ENCODE measurements at places on chromosomes 2 and 18.

- no peak for DNase-seq
These were observed 231.5 kb downstream of the PRKCE start for GRCh38 chr2:45882707-45883602.

- no peak for DNase-seq
These were observed 206.5 kb downstream of the PRKCE start for GRCh38 chr2:45857867-45858520.

DNA sequence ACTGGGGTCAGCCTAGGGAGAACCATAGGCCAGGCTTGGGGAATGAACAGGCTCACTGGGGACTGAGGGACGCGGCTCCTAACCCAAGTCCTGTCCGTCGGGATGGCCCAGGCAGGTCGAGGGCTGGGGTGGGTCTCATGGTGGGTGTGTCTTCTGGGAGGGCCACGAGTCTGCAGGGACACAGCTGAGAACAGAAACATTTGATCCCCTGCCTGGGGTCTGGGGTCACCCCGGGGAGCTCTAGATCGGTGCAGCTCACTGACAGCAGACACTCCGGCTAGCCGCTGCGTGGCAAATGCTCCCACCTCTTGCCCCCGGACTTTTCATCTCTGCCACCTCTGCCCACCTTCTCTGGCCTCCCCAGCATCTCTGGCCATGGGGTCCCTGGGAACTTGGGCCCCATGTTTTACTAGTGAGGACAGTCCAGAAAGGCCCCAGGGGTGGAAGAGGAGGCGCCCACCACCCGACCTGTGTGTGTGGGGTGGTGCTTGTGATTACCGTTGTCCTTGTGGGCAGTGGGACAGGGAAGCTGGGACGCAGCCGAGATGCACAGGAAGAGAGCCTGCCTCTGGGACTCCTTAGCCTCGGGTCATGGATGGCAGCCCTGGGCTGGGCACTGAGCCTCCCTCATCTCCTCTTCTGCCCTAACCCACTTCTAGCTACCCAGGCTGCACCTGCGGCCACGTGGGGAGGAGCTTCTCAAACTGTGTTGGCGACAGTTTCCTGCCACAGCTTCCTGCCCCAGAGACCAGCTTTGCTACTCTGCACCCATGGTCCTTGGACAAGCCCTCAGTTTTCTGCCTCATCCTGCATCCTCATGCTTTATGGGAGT is 4.9 kb downstream of the ZAP70 start:
- DNase-seq = no peak

DNA sequence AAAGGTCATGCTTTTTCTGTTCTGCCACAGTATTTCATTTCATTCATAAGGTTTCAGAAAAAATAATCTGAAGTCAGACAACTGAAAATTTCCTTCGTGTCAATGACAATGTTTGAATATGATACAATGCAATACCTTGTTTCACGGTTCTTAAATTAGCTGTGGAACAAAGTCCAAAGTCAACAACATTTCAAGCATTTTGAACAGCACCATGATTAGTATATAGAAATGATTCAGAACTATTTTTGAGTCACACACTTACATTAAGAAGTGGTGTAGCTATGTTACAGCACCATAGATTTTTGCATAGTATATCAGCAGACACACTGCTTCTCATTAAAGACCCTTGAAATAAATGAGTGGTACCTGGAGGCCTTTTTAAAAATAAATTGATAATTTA is 178.3 kb upstream of the DSEL start:
- no peak for DNase-seq

DNA sequence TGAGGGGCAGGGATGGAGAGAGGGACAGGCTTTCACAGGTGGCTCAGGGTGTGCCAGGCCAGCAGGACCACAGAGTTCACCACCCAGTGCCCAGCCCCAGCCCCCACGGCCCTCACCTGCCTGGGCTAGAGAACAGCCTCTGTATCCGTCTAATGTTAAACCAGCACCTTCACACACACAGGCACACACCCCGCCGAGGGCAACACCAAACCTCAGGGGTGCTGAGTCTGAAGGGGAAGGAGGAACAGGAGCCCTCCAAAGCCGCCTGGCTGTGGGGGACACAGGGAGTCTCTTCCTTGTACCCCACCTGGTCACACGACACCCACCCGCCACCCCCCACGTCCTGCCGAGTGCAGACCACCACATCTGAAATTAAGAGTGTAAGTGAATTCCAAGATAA is 205.8 kb upstream of the SALL3 start:
- no peak for DNase-seq

DNA sequence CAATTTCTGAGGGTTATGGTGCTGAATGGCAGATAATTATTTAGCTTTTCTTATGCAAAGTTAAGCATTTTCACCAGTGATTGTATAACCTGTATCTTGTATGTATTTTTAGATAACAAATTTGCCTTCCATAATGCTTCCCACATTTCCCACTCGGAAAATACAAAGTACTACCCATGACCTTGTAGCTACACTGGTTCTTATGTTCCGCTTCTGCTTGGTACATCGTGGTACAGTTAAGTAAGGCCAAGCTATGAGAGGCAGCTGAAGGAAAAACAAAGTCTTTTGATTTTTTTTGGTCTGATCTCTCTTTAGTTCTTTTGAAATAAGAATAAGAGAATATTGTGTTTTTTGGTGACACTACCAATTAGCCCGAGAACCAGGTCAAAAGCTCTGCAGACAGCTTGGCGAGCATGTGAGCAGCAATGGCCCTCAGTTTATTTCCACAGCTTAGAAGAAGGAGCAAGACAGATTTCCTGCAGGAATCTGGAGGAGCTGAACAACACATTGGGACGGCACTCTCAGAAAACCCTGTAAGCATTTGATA is 26.8 kb downstream of the SH3YL1 start:
- no peak for DNase-seq

GRCh38 chr2:68769586-68770270 is 35.1 kb downstream of the ARHGAP25 start:
- no peak for DNase-seq

- DNase-seq = no peak
These were observed 106.9 kb downstream of the ROCK1 start for GRCh38 chr18:21004726-21005125.

DNA sequence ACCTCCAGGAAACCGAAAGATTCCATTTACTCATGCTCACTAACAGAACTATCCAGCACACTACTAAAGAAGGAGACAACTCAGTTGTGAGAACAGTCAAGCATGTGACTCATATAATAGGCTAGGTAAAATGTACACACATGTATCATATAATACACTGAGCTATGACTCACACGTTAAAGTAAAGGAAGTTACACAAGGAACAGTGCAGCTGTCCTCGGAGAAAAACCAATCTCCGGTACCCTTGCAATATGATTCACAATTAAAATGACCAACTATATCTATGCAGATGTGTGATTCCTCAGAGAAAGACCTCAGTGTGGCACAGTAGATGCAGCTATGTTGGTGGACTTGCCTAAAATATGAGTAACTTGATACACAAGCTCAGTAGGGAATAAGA is 76.5 kb downstream of the STRN start:
- no peak for DNase-seq

- no peak for DNase-seq
These were observed 255.0 kb downstream of the TXNL1 start for GRCh38 chr18:56383349-56383748.

- DNase-seq = no peak
These were observed 10.0 kb downstream of the SUPT7L start for GRCh38 chr2:27653397-27653796.

GRCh38 chr18:46398625-46399024 is 258.4 kb downstream of the LOXHD1 start:
- no peak for DNase-seq

- DNase-seq = no peak
These were observed 201.6 kb downstream of the ALPK2 start for GRCh38 chr18:58427321-58427720.

- no peak for DNase-seq
These were observed 65.9 kb downstream of the CDH20 start for GRCh38 chr18:61398961-61399705.

DNA sequence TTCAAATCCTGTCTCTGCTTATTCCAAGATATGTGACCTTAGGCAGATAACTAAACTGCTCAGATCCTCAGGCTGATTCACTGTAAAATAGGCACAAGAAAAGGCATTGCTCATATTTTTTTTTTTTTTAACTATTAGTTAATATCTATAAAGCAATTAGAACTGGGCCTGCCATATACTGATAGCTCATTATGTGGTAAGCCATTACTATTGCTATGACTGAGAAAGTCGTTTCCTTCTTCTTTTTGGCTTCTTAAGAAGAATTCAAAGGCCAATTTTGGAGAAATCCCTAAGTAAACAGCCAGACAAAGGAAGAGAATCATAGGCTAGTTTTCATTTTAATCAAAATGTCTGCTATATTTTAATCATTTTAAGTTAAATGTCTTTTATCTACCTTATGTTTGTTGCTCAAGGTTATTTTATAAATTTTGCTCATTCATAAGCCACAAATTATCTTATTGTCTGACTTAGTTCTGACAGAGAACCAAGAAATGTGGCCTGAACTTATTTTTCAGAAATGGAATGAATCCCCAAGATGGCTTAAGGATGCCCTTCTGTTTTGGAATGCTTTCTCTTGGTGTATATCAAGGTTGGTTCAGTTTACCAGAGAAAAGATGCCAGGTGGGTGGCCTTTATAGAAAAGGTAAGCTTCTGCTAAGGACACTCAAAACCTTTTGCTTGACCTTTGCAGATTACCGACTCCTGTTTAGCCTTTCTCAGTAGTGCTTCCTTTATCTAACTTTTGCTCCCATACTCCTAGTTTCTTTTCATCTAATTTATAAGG is 21.3 kb upstream of the VRK2 start:
- DNase-seq = no peak

- DNase-seq = no peak
These were observed 669 bp upstream of the PIKFYVE start for GRCh38 chr2:208265371-208265800.

- DNase-seq = no peak
These were observed 44.3 kb downstream of the TMEM17 start for GRCh38 chr2:62461707-62462106.

GRCh38 chr2:181022652-181023051 is 42.2 kb downstream of the UBE2E3 start:
- DNase-seq = no peak

DNA sequence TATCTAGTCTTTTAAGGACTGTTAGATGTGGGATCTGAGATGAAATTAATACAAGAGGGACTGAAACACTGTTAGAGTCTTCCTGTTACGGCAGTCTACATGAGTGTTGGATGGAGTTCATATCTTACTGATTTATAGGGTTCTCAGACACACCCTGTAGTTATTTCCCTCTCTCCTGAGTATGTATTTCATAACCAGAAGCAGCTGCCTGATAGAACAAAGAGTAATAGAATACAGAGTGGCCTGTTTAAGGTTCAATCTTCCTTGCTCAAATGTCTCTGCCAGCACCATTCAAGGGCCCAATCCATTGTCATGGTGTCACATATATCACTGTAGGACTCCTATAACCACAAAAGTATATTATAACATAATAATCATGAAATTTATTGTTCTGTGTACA is 1229.1 kb upstream of the ACVR2A start:
- peak; percentile 100 for DNase-seq

DNA sequence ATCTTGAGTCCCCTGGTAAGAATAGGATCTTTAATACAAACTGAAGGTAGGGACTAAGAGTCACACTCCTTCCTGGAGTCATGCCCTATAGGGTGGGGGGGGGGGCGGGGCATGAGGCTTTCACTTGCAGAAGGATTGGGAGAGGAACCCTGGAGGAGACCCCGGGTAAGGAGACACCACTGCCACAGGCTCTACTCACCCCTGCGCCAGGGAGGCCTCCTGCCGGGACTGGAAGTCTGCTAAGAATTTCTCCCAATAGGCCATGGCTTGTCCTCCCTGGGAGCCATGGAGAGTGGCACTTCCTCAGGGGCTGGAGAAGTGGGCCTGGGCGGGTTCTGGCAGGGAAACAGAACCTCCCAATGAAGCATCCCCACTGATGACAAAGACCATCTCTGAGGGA is 645.3 kb upstream of the RAB6C start:
- DNase-seq = no peak

- DNase-seq = no peak
These were observed 16.4 kb downstream of the WDR35 start for GRCh38 chr2:19973466-19973865.

DNA sequence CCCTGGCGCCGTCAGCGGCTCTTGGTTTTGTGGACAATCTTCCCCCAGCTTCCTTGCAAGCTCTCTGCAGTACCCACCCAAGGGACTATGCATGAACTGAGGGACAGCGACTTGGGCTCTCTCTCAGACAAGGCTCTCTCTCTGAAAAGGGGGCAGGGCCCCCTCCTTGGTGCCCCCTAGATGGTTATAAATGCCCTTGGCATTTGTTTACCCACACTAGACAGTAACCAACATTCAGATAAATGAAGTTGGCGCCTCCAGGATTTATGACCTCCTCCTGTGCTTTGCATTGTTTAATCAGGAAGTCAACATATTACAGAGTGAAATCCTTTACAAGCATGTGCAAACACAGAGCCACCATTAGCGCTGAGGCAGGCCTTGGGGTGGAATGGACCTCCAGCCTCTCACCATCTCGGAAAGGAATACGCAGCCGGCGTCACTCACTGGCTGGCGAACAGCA is 547.4 kb upstream of the ID2 start:
- no peak for DNase-seq

DNA sequence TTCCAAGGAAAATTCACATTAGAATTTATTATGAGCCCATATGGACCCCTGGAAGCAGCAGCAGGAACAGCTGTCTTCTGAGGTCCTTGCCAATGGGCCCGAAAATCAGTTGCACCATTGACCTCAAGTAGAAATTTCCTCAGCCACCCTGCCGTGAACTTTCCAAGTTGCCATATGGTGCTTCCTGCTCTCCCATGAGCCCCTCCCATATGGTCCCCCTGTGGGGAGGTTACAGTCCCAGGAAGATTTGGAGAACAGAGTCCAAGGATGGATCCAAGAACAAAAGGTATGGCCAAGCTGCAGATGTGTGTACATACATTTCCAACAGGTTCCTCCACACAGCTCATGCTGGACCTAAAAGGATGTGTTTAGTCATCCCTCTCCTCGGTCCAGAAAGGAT is 34.6 kb downstream of the DIPK1C start:
- DNase-seq = no peak

GRCh38 chr2:104856086-104856972 is 2.4 kb downstream of the POU3F3 start:
- no peak for DNase-seq

DNA sequence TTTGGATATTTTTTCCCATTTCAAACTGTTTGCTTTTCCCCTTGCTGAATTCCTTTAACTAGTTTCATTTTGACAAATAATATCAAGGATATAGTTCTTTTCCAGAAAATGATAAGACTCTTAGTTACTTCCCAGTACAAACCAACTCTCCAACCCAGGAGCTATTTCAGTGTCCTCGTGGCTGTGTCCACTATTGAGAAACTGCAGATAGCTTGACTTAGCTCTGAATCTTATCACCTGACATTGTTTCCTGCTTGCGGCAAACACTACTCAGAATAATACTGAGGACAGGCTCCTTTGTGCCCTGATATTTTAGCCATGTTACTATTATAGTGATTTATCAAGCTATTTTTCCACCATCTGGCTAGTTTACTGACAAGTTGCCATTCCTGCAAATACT is 74.6 kb downstream of the KLF7 start:
- no peak for DNase-seq

All from NCI-H2081 treated with DMSO at 0.1 percent for 48 hours (cell line).